ENCODE measurements at places on chromosomes 7 and 10.

GRCh38 chr7:143050931-143051330 lies 1.2 kb upstream of the OR6V1 start:
- DNase-seq = no peak

DNA sequence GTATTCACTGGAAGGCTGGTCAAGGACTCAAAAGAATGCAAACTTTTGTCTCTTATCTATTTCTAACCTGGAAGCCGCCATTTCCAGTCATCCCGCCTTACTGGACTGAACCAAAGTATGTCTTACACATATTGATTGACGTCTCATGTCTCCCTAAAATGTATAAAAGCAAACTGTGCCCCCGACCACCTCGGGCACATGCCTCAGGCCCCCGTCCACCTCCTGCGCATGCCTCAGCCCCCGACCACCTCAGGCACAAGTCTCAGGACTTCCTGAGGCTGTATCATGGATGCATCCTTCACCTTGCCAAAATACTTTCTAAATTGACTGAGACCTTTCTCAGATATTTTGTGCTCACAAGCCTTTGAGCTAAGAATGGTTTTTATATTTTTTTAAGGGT lies 148.6 kb downstream of the PTPRN2 start:
- no peak for DNase-seq

- no peak for DNase-seq
Observed at GRCh38 chr10:44384601-44385025, 284 bp downstream of the CXCL12 start.

- DNase-seq = no peak
Observed at GRCh38 chr10:43194266-43194665, 56.0 kb downstream of the CSGALNACT2 start.

DNA sequence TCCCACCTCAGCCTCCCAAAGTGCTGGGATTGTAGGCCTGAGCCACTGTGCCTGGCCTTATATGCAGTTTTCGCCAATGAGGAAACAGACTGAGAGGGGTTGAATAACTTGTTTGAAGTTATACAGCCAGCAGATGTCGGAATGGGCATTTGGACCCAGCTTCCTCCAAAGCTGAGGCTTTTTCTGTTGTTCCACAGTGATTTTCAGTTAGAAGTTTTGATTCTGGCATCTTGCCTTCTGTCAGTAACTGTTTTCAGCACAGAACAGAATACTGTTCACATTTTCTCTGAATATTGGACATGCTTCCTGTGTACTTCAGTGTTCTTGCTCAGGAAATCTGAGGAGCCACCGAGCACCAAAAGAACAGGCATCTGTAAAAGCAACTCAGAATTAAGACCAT lies 287.2 kb downstream of the CAMK1D start:
- DNase-seq = no peak

GRCh38 chr10:63822496-63822895 lies 301.3 kb downstream of the REEP3 start:
- no peak for DNase-seq

Data from activated CD4-positive, alpha-beta T cell treated with anti-CD3 and anti-CD28 coated beads for 1 hour (primary cell).